Stimulated activated CD8-positive, alpha-beta memory T cell treated with anti-CD3 and anti-CD28 coated beads, Interleukin-4, amount 100 ng/mL, for 4 hours (primary cell): ENCODE measurements at places on chromosomes 3 and 15.

DNA sequence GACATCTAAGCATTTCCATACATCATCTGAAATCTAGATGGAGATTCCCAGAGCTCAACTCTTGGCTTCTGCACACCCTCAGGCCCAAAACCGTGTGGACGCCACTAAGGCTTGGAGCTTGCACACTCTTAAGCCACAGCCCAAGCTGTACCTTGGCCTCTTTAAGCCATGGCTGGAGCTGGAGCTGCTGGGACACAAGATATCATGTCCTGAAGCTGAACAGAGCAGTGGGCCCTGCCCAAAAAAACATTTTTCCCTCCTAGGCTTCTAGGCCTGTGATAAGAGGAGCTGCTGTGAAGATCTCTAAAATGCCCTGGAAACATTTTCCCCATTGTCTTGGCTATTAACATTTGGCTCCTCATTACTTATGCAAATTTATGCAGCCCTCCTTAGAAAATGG is 188.7 kb upstream of the MBNL1 start:
- DNase-seq: no peak

GRCh38 chr15:83284559-83285283 is at the start of gene BNC1:
Gene BNC1 (minus strand): TSS chr15:83284664. CDS start chr15:83284628, 36 bp downstream.
- DNase-seq: no peak

- no peak for DNase-seq
Observed at GRCh38 chr15:34279368-34279767, 54.6 kb downstream of the EMC4 start.

DNA sequence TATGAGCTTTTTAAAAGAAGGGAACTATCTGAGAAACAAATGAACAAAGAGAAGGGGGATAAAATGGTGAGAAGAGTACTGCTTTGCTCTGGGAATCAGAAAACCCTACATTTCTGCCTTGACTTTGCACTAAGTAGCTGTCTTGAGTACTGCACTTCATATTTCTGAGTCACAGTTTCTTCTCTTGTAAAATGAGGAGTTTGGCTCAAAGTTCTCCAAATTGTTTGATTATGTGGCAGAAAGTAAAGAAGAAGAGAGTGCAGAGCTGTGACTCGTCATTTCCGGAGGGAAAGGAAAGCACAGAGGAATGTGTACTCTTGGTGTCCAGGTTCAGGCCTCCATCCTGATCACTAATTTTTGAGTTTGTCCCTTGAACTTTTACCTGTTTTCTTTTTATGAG is 54.7 kb downstream of the TP63 start:
- no peak for DNase-seq

DNA sequence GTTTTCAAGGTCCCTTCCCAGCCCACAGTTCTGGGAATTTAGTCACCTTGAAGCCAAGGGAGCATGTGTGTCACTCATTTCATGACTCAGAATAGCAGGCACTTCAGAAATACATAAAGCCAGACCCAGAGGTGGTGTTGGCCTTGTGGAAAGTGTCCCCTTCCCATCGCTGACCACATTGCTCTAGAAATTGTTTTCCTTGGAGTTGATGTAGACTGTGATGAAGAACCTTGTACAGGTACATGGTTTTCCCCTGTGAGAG is 158.8 kb downstream of the SLCO3A1 start:
- no peak for DNase-seq

GRCh38 chr3:36475558-36475957 is 95.3 kb downstream of the STAC start:
- DNase-seq: no peak

GRCh38 chr3:134228035-134228434 is 22.6 kb downstream of the RYK start:
- no peak for DNase-seq

GRCh38 chr3:14789640-14790285 is 29.0 kb upstream of the FGD5 start:
- DNase-seq: no peak

GRCh38 chr3:46025139-46025538 is 2.1 kb downstream of the XCR1 start:
- DNase-seq: no peak

- no peak for DNase-seq
Observed at GRCh38 chr15:42616107-42616506, 40.7 kb downstream of the STARD9 start.

DNA sequence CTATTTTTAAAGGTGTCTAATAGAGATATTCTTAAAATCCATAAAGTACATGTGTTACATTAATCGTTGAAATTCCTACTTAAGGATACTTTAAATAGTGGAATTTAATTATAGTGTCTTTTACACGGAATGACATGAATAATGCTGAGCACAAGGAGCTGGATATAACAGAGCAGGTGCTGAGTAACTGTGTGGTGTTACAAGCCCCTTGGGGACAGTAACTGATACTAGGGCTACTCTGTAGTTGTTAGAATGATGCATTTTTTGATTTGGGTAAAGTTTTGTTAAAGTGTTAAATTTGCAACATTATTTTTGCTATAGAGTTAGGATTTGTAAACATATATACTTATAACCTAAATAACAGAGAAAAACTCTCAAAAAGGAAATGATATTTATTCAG is 1496.1 kb downstream of the OTOL1 start:
- no peak for DNase-seq

DNA sequence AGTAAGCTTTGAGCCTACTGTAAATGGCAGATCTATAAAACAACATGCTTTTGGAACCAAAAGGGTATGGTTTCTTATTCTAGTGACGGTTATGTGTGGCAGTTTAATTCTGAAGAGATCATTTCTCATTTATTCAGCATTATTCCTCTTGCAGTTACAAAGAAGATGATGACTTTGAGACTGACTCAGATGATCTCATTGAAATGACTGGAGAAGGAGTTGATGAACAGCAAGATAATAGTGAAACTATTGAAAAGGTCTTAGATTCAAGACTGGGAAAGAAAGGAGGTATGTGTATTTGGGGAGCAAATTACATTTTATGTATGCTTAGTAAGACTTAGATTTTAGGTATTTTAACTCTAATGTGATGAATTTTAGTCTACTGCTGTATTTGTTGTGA is 41.5 kb downstream of the CHD2 start:
- DNase-seq: no peak

DNA sequence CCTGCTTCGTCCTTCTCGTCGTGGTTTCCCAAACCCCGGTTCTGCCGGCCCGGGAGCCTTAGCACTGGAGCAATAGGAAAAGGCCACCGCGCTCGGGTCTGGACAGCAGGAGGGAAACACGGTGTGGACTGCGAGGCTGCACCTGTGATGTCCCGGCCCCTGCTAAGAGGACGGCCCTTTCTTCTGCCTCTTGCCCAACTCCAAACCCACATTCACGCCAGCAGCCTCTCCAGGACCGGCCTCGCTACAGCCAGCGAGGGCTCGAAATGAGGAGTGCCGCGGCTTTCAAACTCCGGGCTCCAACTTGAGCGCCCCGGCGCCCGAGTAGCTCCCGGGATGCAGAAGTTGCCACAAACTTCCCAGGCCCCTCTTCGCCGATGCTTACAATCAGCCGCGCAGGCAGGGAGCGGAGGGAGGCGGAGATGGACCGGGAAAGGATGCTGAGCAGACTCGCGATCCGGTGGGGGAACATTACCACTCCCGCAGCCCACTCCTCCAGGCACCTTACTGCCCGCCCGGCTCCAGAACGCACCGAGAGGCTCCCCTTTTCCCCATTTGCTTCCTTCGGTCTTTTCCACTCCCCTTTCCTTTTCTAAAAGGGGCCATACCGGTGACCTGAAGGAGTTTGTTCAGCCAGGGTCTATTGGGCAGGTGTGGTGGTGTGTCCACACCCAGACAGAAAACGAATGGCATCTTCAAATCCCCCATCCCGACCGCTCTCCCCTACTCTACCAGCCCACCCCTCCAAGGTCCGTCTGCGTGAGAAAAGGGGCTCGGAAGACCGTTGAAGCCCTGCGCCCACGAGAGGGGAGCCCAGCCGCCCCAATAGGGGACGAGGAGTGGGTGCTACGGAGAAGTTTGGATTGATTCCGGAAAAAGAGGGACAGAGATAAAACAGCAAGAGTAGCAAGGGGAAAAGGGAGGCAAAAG is 18.8 kb upstream of the SATB1 start:
- DNase-seq: no peak

DNA sequence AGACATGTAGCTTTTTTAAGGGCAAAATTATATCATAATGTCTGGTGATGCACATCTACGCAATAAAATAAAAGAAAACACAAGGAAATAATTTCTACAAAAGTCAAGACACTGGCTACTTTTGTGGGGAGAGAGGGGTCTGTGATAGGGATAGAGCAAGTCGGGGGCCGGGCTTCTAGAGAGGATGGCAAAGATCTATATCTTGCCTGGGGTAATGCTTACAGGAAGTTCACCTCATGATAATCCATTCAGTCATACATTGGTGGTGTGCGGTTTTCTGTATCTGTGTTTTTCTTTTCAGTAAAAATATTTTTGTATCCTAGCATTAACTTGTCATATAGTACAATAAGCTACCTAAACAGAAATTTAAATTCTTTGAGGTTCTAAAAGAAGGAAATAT is 178.8 kb downstream of the ARRDC4 start:
- no peak for DNase-seq

- no peak for DNase-seq
Observed at GRCh38 chr15:60661080-60661645, 182.2 kb upstream of the ICE2 start.

- no peak for DNase-seq
Observed at GRCh38 chr15:38490242-38490922, 36.5 kb downstream of the FAM98B start.

DNA sequence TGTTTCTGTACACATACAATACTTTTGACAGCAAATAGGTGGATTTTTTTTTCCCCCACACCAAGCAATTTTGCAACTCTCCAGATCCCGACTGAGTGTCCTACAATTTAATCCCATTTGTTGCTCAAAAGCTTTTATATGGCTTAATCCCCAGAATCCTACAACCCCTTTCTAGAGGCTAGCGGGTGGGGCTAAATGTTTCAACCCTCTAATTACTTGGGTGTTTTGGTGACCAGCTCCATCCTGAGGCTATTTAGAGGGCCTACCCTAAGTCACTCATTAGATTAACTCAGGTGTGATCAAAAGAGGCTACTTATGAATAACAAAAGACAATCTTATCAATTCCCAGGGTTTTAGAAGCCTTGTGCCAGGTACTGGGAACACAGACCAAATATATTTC is 21.0 kb upstream of the FBXL2 start:
- DNase-seq: no peak

DNA sequence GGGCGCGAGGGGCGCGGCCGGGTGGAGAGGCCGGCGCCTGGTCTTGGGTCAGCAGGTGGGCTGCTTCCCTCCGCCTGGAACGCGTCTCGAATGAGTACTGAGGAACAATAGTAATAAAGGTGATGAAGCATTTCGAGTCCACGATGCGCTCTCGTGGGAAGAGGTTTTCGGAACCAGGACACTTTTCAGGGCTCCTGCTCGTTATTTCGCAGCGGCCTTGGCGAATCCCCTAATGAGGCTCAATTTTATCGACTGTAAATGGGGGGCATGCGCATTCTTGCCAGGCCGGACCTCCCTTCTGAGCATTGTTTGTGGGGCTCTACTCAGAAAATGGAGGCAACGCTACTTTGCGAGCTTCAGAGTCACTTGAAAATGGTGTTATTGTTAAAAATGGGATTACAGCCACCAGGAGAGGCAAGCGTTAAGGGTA is 1.2 kb downstream of the NR2C2 start:
- DNase-seq: no peak

DNA sequence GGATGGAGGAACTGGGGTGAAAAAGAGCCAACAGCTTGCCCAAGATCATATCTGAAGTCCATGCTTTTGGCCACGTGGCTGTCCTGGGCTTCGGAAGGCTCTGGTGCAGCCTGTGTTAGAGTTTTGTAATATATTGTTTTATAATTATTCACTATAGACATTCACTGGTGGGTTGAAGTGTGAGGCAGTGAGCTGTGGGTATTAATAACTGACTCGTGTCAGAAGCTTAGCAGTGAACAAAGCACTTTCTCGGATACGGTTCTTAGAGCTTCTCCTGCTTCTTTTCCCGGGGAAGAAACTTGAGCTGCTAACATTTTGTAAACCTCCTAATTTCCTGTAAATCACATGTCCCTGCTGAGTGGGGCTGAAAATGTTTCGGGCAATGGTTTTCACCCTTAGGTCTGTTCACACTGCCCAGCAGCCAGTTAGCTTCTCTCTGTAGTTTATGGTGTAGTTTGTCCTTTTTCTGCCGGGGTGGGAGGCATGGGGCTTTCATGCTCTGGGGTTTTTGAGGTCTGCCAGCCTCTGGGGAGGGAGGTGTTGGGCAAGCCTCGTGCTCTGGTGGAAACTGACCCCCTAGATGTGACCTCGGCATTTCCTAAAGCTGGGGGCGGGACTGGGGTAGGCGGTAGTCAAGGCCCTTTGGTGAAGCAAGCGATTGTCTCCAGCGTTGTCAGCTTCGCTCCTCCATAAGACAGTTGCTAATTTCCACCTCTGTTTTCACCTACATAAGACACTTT is 1.7 kb downstream of the MRAS start:
- no peak for DNase-seq

DNA sequence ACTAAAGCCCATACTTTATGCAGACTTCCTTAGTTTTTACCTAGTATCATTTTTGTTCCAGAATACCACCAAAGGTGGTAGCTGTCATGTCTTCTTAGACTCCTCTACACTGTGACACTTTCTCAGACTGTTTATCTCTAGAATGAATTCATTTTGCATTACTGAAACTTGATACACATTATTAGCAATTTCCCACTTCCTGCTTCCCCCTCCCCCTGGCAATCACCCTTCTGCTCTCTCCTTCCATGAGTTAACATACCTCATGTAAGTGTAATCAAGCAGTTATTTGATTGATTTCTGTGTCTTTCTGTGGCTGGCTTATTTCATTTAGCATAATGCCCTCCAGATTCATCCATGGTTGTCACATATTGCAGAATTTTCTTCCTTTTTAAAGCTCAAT is 204.9 kb downstream of the STAG1 start:
- DNase-seq: no peak

GRCh38 chr15:52068004-52068615 is 44.5 kb downstream of the BCL2L10 start:
- DNase-seq: no peak

DNA sequence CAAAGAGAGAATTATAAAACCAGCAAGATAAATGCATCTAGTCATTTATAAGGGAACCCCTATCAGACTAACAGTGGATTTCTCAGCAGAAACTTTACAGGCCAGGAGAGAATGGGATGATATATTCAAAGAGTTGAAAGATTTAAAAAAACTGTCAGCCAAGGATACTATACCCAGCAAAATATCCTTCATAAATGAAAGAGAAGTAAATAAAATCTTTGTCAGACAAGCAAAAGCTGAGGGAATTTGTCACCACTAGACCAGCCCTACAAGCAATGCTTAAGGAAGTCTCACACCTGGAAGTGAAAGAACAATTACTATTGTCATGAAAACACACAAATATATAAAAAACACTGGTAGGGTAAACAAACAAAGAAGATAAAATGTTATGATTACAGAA is 113.4 kb upstream of the FAM3D start:
- no peak for DNase-seq

GRCh38 chr3:156792945-156793344 is 33.2 kb upstream of the LEKR1 start:
- DNase-seq: no peak

GRCh38 chr3:139287557-139287956 is 56.3 kb upstream of the MRPS22 start:
- DNase-seq: no peak

- DNase-seq: no peak
Observed at GRCh38 chr3:98994128-98994762, 92.8 kb upstream of the DCBLD2 start.

- DNase-seq: no peak
Observed at GRCh38 chr15:63019511-63020109, 22.9 kb upstream of the TPM1 start.

GRCh38 chr3:45992133-45992729 is 3.4 kb downstream of the FYCO1 start:
- DNase-seq: no peak
